Kidney glomerular epithelial cell (primary cell): ENCODE measurements at places on chromosomes 5 and 9.

DNA sequence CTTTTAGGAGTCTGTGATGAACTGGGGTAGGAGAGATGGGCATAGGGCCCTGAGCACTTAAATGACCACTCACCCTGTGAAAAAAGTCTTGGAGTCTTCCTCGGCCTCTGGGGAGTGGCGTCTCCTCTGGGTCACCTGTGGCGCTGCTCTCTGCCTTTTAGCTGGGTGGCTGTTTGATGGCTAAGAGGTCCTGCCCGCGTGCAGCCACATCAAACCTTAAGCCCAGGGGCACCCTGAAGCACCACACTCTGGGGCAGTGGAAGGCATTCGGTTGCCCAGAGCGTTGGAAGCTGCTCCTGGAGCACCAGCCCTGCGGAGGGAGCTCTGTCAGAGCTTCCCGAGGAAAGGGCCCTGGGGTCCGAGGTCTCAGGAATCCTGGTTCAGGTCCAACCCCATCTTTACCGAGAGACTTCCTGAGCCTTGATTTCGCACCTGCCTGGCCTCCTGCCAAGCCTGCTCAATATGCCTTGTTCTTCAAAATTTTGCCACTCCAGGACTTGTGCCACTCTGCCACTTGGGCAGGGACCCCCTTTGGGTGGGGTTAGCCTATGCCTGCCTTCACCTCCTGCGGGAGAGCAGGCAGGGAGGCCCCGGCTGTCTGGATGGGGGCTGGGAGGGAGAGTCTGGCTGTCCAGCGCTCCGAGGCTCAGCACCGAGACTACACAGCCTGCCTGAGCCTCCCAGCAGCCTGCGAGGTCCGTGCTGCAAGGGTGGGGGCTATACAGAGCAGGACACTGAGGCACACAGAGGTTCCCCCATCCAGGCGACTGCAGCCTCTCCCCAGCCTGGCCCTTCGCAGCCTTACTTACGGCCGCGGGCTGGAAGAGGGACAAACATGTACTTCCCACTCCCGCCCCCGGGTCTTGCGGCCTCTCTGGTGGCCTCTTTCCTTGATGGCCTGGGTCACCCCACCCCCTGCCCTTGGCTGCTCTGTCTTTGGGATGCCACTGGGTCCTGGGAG is 63.4 kb upstream of the RNU6ATAC start:
- DNase-seq = no peak

- no peak for DNase-seq
These were observed 1.3 kb downstream of the SLC9A3 start for GRCh38 chr5:522899-523440.

GRCh38 chr5:177113566-177114424 is 19.8 kb upstream of the NSD1 start:
- peak; percentile 80 for DNase-seq

DNA sequence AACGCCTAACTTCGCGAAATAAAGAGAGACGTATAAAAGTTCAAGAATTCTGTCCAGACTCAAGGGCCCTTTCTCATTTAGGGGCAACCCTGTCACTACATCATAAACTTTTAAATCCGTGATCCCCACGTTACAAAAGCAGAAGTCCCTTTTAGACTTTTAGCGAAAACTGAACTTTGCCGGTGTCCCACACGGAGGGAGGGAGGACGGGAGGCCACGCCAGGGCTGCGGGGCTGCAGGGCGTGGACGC is 515 bp upstream of the F2R start:
- DNase-seq = peak; percentile 52

- no peak for DNase-seq
These were observed 3.4 kb upstream of the DMXL1 start for GRCh38 chr5:119067450-119067849.

DNA sequence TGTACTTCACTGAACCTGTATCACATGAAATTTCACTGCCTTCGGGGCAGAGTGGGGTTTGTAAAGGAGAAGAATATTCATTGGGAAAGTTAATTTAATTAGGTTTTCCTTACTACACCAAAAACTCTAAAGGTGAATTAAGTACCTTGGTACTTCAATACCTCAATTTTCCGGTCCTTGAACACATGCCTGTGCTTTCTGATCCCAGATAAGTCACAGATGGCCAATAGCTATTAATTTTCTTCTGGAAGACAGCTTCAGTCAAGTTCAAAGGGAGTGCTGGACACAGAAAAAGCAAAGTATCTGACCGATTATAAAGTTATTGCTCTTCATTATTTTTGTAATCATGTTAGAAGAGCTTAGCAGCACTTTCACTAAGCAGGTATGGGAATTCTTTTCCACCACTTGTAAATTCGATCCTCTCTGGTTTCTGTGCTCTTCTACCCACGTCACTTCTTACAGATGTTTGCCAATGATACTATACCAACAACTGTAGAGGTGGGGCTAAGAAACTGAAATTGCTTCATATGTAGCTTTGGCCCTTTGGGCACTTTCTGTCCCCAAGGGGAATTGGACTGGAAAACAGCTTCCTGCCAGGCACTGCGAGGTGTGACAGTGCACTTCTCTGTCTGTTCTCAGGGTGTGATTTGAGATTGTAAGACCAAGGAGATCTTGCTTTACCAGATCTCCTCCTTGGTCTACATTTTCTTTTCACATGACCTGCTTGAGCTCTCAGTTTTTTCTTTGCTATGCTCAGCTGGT is 164.0 kb downstream of the CCDC192 start:
- DNase-seq = no peak

GRCh38 chr5:86880785-86881492 is 263.2 kb downstream of the COX7C start:
- DNase-seq = peak; percentile 83

GRCh38 chr5:13278148-13278547 is 666.3 kb downstream of the DNAH5 start:
- no peak for DNase-seq

DNA sequence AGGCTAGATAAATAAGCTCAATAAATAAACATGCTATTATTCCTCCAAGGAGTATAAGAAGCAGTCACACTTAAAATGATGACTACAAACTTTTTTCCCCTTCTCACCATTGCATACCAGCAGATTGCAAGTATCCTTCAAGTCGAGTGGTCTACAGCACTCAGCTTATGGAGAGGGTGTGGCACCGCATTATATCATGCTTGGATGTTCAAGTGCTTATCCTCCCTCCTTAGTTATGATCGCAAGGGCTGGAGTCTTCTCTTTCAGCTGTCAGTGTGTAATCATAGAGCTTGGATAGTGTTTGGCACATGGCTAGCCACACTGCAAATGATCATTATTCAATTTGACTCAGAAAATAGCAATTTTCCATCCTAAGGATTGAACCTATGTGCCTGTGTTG is 124.0 kb downstream of the CARTPT start:
- no peak for DNase-seq

DNA sequence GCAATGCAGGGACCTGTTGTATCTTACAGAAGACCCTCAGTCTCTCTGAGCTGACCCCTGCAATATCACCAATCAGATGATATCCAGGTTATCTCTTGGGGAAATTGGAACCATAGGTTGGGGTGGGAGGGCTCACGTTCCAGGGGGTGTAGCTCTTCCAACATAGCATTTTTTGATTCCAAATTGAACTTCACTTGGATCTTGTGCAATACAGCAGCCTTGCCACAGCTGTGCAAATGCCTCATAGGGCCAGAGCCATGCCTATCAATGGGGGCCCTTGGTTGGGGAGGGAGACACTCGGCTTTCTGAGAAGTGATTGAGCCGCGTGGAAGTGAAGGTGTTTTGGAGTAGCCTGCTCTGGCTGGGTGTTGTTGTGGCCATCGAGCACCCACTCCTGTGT is 117.2 kb upstream of the PITX1 start:
- no peak for DNase-seq

GRCh38 chr9:130264414-130265350 is 878 bp upstream of the HMCN2 start:
- no peak for DNase-seq

- DNase-seq = no peak
These were observed 8.7 kb upstream of the SSBP2 start for GRCh38 chr5:81759632-81760005.

- DNase-seq = no peak
These were observed 3.1 kb downstream of the ANXA2R start for GRCh38 chr5:43036856-43037635.

DNA sequence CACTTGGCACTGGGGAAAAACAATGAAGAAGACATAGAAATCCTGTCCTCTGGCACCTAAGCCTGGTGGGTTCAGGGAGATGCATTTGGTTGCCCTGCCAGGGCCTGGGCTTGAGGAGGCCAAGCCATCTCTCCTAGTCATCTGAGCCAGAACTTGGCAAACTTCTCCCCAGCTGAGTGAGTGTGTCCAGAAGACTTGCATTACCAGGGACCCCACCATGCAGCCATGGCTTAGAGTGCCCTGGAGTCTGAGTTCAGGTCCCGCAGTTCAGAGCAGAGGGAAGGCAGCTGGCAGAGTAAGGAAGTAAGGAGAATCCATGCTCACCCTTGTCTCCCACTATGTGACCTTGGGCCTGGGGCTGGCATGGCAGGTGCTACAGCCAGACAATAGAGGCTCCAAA is 37.4 kb upstream of the FCN1 start:
- no peak for DNase-seq

GRCh38 chr5:137176126-137176525 is 323.0 kb downstream of the SPOCK1 start:
- no peak for DNase-seq

DNA sequence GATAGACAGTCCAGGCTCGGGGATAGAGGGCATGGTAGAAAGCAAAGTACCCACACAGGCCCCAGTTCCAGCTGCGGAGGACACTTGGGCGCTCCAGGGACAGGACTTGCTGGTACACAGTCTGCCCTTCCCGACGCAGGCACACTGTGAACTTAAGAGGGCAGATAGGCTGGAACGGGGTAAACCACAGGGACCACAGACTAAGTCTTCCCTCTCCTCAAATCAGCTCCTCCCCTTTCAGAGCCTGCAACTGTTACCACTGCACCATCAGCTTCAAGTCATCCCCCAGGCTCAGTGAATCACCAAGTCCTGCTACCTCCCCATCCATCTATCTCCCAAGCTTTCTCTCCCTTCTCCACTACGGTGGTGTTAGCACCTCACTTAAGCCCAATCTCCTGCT is 7.3 kb downstream of the GBA2 start:
- no peak for DNase-seq

DNA sequence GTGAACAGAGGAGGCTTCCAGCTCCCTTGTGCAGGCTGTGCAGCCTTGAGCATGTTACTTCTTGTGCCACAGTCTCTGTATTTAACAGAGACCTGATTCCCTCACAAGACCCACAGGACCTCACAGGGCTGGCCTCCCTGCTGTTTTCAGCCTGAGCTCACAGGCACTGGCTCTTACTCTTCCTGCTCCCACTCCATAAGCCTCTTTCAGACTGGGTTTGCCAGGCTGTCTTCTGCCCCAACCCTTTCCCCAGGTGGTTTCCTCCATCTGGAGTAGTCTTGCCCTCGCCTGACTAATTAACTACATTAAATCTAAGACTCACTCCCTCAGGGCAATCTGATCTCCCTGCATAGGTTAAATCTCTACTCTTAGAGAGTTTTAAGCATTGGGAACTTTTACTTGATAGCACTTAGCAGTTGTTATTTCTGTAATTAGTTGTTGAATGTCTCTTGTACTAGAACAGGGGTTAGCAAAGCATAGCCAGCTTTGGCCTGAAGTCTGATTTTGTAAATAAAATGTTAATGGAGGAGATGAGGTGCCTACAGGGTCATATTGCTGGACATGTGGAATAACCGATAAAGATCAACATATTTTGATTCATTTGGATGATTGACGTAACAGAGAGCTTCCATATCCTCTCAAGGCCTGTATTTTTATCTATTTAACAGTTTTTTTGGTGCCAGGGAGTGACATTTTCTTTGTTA is 28.6 kb upstream of the SPATA31E1 start:
- DNase-seq = no peak

- DNase-seq = no peak
These were observed 275.2 kb upstream of the PCSK5 start for GRCh38 chr9:75615284-75615683.

DNA sequence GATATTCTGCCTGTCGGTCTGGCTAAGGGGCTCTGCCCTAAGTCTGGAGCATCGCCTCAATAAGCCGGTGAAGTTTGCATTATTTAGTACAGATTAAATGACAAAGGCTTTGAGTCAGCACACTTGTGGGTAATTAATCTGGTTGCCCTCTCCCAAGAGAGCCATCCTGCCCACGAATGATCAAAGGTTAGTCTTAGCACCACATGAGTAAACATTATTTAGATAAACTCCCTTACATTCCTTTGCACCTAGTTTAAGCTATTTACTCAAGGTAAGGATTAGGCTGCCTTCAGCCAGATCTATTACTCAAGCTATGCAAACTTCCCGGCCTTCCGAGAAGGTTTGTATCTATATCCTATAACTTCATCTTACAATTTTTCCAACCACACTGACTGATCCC is 572.1 kb downstream of the CHSY3 start:
- DNase-seq = no peak

DNA sequence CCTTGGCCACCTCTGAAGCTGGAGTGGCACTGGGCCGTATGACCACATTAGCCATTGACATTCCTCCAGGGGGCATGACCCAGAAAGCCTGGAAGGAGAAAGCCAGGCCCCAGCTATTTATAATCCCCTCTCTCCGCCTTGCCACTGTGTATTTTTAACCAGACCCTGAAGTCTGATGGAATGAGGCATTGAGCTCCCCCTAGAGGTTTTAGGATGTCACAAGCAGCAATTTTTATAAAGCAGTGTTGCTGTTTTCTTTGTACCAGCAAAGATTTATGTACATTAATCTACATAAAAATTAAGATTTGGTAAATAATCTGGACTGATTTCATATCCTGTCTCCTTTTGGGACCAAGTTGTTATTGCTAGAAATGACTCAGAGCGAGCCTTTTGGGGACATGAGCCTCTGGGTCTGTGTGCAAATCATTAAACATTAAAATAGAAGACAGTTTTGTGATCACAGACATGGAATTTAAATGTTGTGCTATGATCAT is 127.1 kb downstream of the TRIO start:
- peak; percentile 62 for DNase-seq

GRCh38 chr9:87158765-87159164 is 211.5 kb upstream of the GAS1 start:
- no peak for DNase-seq

DNA sequence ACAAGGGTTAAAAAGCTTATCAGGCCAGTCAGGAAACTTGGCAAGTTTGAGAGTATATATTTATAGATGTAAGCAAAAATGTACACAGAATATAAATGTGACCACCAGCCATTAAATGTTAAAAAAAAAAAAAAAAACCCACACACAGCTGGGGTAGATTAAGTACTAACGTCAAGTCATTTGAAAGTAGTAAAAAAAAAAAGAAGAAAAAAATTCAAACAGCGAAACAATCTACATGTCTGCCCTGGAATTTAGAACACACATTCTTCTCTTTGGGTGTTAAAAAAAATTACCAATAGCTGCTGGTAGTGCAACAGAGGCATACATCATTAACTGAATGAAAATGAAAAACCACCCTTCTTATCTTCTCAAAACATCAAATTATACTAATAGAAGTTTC is 269.7 kb downstream of the MLLT3 start:
- no peak for DNase-seq

DNA sequence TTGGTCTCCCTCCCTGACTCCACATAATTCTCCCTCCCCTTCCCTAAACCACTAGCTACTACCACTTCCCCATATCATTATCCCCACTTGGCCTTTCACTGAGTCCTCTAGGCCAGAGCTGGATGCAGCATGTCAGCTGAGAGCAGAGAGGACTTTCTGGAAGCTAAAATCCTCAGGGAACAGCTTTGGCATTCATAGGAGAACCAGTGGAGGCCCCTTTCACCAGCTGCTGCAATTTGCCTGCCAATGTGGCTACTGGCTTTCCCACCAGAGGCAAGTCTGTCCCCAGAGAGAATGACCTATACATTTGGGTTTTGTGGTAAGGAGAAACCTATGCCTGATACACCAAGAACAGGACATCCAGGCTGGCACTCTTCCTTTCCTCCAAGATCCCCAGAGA is 14.4 kb downstream of the FAM219A start:
- no peak for DNase-seq
